ENCODE measurements at places on chromosomes 7 and 10.

DNA sequence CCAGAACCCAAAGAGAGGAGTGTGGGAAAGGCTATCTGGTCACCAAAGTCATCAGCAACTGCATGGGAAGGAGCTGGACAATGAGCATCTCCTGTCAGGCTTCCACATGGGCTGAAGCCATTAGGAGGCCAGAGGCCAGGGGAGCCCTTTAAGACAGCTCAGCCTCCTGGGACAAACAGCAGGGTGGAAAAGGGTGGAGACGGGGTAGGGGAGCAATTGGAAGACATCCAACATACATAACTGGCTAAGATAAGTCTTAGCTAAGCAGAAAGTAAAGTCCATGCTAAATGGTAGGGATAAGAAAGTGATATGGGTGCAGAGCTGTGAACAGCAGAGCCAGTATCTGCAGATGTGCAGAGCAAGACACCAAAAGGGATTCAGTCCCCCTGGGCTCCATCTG, 1.5 kb upstream of the OAT start:
- DNase-seq: no peak

DNA sequence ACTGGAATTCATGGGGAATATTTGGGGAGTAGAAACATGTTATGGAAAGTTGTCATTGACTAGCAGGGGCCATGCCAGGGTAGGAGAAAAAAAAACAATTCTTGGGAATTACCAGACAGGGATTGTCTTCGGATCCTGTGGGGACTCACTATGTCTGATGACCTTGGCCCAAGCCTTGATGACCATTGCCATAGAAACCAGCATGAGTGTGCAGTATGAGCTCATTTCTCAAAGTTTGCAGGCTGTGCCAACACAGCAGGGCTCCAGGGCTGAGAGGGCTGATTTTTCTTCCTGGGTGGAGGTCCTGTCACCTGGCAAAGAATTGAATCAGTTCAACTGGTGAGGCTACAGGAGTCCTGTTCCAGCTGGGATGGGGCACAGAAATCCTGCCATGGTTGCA, 198.3 kb downstream of the ADRA2A start:
- DNase-seq: no peak

DNA sequence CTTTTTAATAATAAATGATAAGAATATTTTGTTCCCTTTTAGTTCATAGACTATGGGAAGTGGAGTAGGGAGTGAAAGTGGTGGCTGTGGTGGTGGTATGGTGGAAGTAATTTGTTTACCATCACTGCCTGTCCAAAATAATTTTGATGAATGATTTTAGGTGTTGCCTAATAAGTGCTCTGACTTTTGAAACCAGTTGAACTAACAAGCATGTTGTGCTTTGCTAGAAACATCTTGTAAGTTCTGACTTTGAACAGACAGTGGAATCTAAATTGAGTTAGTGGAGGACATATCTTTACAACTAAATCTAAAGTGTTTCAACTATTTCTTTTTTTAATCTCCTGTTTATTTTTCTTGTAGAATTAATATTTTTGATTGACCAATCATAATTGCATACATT, 49.7 kb downstream of the ZEB1 start:
- no peak for DNase-seq

GRCh38 chr10:20963721-20964595, 66.8 kb upstream of the NEBL start:
- no peak for DNase-seq

GRCh38 chr7:97667359-97667758, 64.5 kb upstream of the TAC1 start:
- DNase-seq: no peak

- DNase-seq: no peak
Observed at GRCh38 chr10:50605269-50605950, 18.3 kb downstream of the SGMS1 start.

DNA sequence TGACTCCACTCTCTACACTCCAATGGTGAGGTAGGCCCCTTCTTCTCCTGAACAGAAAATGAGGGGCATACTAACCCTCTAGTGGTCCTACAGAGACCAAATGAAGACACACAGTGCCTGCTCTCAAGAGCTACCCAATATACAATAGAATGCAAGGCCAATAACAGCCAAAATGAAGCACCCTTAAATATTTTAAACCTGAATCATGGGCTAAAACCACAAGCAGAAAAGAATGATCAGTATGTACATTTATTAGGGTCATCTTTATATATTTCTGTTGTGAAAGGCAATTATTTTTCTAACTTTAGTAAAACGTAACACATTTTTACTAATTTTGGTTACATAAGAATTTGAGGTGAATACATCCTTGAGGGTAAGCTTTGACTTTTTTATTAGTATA, 49.9 kb upstream of the COL1A2 start:
- DNase-seq: no peak

- DNase-seq: no peak
Observed at GRCh38 chr10:86553213-86553612, 31.6 kb upstream of the WAPL start.

DNA sequence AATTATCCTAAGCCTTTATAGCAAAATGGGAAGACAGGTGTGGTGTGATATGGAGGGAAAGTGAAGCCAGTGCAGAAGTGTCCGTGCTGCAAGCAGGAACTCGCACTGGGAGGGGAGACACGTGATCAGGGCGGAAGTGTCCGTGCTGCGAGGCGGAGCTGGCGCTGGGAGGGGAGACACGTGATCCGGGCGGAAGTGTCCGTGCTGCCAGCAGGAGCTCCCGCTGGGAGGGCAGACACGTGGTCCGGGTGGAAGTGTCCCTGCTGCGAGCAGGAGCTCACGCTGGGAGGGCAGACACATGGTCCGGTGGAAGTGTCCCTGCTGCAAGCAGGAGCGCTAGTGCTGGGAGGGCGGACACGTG, 40.5 kb upstream of the PRKAR1B start:
- DNase-seq: no peak

DNA sequence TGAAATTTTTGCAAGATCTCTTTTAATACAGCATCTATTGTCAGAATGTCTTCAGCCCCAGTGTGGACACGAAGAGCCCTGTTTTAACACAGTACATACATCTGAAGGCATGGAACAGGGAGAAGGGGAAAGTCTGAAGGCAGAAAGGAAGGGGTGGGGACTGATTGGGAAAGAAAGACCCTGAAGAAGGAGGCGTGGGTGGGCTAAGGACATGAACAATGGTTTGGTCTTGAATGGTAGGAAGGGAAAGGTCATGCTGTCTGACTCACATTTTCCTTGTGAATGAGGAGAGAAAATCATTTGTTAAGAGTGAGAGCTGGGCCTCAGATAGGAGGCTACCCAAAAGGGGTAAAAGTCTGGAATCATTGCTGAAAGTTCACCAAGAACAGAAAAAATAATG, 297.1 kb downstream of the GALNT17 start:
- DNase-seq: no peak

- no peak for DNase-seq
Observed at GRCh38 chr10:52741851-52742250, 30.7 kb downstream of the MBL2 start.

GRCh38 chr7:34727464-34727995, 69.5 kb downstream of the NPSR1 start:
- no peak for DNase-seq

Measured in left renal pelvis (tissue), 4 donors.